A549 treated with GW870086 at 1 μM for 4 hours (cell line): ENCODE measurements at places on chromosomes 11 and 22. TPM values are rescaled to one million over a fixed set of nuclear protein-coding genes. Genes with fewer than 3 reads are reported as not detected.

ACTN3 gene
- 0.05 TPM in 1 of 5 replicates, not detected in the others for total RNA-seq

TIRAP gene
- 4.5 to 6.9 TPM (median 6.4 TPM) in 5 replicates for total RNA-seq

FGF4 gene
- total RNA-seq = not detected in 5 replicates

NDUFS3 gene
- total RNA-seq = 111 to 148 TPM (median 135 TPM) in 5 replicates

HPX gene
- total RNA-seq = 0.28 to 0.91 TPM (median 0.57 TPM) in 5 replicates

P4HA3 gene
- 40.7 to 60.7 TPM (median 52.7 TPM) in 5 replicates for total RNA-seq
